EH (cell line): ENCODE measurements at places on chromosomes 6 and 20.

DNA sequence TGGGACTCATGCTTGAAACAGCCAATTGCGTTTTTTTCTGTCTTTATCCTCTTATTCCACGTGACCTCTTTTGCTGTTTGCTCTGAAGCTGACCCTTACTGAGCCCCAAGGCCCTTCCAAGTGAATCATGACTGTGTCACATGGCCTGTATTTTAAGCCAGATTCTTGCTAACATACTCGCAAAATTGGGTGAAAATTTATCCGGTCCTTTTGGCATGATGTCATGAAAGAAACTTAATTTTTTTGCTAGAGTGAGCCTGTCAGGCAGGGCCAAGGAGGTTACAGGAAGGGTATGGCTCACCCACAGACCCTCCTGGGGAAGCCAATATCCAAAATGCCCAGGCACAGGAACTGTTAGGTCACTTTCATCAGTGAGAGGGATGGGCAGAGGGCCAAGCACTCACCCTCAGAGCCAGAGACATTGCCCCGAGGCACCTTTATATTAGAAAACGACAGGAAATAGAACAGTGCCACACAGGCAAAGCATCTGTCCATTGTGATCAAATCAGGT, 296.7 kb downstream of the CDH26 start:
- peak; percentile 88 for DNase-seq

- no peak for DNase-seq
These were observed 19.5 kb upstream of the GRM1 start for GRCh38 chr6:146009338-146009737.

- no peak for DNase-seq
These were observed 21.2 kb upstream of the TTPAL start for GRCh38 chr20:44454306-44454963.

DNA sequence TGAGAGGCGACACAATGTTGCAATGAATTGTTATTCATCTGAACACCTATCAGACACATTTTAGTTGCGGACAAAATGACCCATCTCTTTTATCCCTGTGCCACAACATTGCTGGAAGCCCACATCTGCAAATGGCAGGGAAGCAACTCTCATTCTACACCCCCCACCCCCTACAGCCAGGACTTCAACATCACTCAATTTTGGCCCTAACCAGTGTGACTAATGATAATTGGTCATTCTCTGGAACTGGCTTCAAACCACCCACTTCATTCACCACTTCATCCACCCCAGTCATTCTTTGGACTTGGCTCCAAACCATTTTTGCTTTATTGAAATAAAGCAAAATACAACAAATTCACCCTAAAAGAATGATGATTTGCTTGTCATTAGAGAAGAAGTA, 1.5 kb downstream of the GCM2 start:
- DNase-seq = no peak

DNA sequence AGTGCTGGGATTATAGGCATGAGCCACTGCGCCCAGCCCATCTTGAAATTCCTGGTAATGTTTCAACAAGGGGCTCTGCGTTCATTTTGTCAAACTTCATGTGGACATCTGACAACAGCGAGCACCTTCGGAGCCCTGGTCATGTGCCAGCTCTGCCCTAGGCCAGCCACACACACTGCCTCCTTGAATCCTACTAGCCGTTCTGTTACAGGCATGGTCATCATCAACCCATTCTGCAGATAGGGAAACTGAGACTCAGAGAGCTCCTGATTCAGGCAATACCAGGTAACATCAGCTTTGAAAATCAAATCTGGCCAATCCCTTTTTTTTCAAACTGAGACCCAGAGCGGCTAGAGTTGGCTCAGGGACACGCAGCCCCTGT, 41.3 kb downstream of the RBM38 start:
- DNase-seq = no peak
